Psoas muscle (tissue), 8 donors: ENCODE measurements at places on chromosomes 12 and 14. TPM values are rescaled to one million over a fixed set of nuclear protein-coding genes. Genes with fewer than 3 reads are reported as not detected.

GRCh38 chr14:30375296-30375892 is 183.6 kb upstream of the G2E3 start:
- no peaks in the 10 kb centered on the region for H3K27me3 ChIP-seq
- H3K36me3 ChIP-seq = no peaks in the 10 kb centered on the region
- no peaks in the 10 kb centered on the region for H3K4me1 ChIP-seq
- H3K27ac ChIP-seq = no peak overlapping the region
- H3K4me3 ChIP-seq = no peak overlapping the region

DNA sequence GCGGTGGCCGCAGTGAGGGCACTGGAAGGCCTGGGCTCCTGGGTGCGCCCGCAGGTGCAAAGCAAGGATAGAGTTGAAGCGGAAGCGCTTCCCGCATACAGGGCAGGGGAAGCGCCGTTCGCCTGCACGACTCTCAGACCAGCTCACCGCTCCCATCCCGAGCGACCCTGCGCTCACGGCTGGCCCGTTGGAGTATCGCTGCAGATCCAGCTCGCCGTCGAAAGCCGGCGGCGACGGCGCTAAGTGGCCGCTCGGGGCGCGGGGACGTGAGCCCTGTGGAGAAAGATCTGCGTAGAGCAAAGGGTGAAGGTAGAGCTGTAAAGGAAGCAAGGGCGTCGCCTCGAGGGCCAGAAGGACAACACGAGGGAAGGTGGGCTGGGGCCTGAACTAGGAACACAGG is 5.4 kb downstream of the ZNF219 start:
- peaks cover 4% of the 10 kb centered on the region for H3K4me1 ChIP-seq
- no peak for DNase-seq
- H3K27ac ChIP-seq = no peak overlapping the region
- H3K36me3 ChIP-seq = no peaks in the 10 kb centered on the region
- H3K27me3 ChIP-seq = no peaks in the 10 kb centered on the region

DNA sequence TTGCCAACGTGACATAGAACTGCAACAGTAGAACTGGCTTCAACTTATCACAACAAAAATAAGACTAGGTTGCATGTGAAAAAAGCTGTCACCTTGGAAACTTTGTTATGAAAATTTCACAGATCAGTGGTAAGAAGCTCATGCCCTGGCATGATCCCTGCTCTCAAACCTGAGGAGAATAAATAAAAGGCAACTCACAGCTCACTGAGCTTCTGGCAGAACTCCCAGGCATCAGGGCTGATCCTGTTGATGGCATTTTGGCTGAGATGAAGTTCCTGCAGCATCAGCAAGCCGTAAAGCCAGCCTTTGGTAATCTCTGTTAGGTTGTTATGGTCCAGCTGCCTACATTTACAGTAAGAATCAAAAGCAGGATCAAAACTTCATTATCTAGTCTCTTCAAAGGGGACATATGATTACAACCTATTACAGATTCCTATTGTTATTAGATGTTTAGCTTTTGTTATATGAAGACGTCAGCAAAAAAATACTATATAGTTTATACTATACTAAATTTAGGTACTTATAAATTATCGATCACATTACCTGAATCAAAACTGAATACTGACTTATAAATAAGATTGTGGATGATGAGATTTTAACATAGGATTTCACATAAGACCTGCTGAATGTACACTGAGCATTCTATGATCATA is 32.0 kb downstream of the LRIG3 start:
- no peak overlapping the region for H3K27ac ChIP-seq
- H3K27me3 ChIP-seq = no peaks in the 10 kb centered on the region
- H3K4me3 ChIP-seq = no peak overlapping the region
- DNase-seq = no peak
- H3K36me3 ChIP-seq = peaks cover 15% of the 10 kb centered on the region
- H3K4me1 ChIP-seq = no peaks in the 10 kb centered on the region

DNA sequence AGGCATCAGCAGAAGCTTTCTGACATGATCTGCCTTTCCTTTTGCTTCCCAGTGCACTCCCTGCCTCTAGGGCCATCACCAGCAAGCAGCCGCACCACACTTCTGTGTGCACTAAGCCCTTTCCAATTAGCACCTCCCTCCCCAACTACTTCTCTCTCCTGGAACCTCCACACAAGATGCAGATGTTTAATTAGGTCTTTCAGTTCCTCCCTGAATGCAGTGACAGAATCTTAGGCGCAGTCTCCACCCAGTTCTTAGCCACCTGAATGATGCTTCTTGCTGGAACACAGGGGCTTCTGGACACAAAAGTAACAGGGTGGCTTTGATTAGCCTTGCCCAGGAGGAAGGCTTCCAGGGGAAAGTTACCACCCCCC is 32.9 kb downstream of the NIN start:
- no peak for DNase-seq
- H3K4me1 ChIP-seq = peaks cover 50% of the 10 kb centered on the region
- H3K36me3 ChIP-seq = peaks cover 6% of the 10 kb centered on the region
- no peak overlapping the region for H3K27ac ChIP-seq
- no peaks in the 10 kb centered on the region for H3K27me3 ChIP-seq

The MYO1H gene
- not detected for total RNA-seq

The PCK2 gene
- total RNA-seq = 4.5 TPM
